Left renal cortex interstitium (tissue), 4 donors: ENCODE measurements at places on chromosomes 5 and 9. TPM values are rescaled to one million over a fixed set of nuclear protein-coding genes. Genes with fewer than 3 reads are reported as not detected.

CDKN2B gene
- 0.72 TPM for polyA plus RNA-seq

PCDHGA11 gene
- 5.6 TPM for polyA plus RNA-seq

TRIM52 gene
- 40.9 TPM for polyA plus RNA-seq

ZDHHC11B gene
- polyA plus RNA-seq = 5.2 TPM

MRRF gene
- polyA plus RNA-seq = 47.0 TPM

ANKRD20A1 gene
- polyA plus RNA-seq = 3.7 TPM

TSSK1B gene
- not detected for polyA plus RNA-seq

SPINK13 gene
- polyA plus RNA-seq = 0.23 TPM

KIAA0825 gene
- polyA plus RNA-seq = 4.3 TPM

BAAT gene
- polyA plus RNA-seq = 0.68 TPM

MYO10 gene
- polyA plus RNA-seq = 45.4 TPM

GABRP gene
- 3.6 TPM for polyA plus RNA-seq

INSL4 gene
- polyA plus RNA-seq = not detected

ACTL7B gene
- polyA plus RNA-seq = not detected

PSAT1 gene
- polyA plus RNA-seq = 63.1 TPM

STKLD1 gene
- 6.2 TPM for polyA plus RNA-seq

SLCO6A1 gene
- 0.16 TPM for polyA plus RNA-seq

C5orf52 gene
- not detected for polyA plus RNA-seq

FIBCD1 gene
- polyA plus RNA-seq = 0.44 TPM

PRUNE2 gene
- 9.0 TPM for polyA plus RNA-seq

GRCh38 chr9:87592554-87593358, 95.1 kb downstream of the DAPK1 start:
- DNase-seq = no peak

- no peak for DNase-seq
Measured at GRCh38 chr9:98168941-98169488, 23.4 kb downstream of the CORO2A start.

GRCh38 chr5:173477345-173478040, 139.0 kb downstream of the BOD1 start:
- no peak for DNase-seq

GRCh38 chr9:117411547-117411946, 3.3 kb downstream of the ASTN2 start:
- DNase-seq = no peak

- DNase-seq = no peak
Measured at GRCh38 chr5:33892620-33893137, 889 bp upstream of the ADAMTS12 start.

GRCh38 chr9:131731237-131731636, 8.6 kb downstream of the RAPGEF1 start:
- DNase-seq = no peak

DNA sequence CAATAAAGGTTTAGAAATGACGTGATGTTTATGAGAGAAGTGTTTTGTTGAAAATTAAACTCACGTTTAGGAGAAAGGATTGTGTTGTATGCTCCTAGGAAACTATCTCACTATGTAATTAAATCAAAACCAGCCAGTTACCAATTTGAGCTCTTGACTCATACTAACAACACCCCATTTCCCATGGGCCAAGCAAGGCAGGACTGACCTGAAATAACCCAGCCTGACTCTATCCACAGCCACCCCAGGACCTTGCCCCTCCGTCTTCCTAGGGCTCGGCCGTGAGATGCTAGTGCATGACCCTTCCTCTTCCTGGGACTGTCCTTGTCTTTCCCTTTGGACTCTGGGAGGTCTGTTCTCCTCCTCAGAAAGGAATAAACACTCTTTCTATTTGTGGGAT, 16.4 kb downstream of the TLR4 start:
- no peak for DNase-seq

- DNase-seq = no peak
Measured at GRCh38 chr9:88831713-88832407, 159.4 kb upstream of the S1PR3 start.

GRCh38 chr5:135577421-135577820, 1.4 kb downstream of the CXCL14 start:
- no peak for DNase-seq

- DNase-seq = no peak
Measured at GRCh38 chr9:93819905-93820304, 135.2 kb downstream of the BARX1 start.

DNA sequence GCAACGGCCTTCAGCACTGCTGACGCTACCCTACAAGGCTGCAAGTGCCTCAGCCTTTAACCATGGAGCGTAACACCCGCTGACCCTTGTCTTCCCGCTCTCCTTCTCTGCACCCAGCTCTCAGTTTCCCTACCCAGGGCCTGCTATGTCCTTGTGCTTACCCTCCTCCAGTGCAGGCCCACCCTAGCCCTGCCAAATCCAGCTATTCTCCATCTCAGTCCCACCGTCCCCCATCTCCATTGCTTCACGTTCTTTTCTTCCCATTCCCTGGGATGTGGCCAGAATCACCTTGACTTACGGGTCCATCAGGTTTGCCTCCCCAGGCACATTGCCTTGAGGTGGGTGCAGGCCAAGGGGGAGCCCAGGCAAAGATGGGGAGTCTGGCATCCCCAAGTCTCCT, 91.2 kb downstream of the PAX5 start:
- DNase-seq = no peak

GRCh38 chr9:86926145-86926544, 21.2 kb downstream of the GAS1 start:
- no peak for DNase-seq

GRCh38 chr5:100860407-100860806, 42.7 kb downstream of the ST8SIA4 start:
- no peak for DNase-seq

DNA sequence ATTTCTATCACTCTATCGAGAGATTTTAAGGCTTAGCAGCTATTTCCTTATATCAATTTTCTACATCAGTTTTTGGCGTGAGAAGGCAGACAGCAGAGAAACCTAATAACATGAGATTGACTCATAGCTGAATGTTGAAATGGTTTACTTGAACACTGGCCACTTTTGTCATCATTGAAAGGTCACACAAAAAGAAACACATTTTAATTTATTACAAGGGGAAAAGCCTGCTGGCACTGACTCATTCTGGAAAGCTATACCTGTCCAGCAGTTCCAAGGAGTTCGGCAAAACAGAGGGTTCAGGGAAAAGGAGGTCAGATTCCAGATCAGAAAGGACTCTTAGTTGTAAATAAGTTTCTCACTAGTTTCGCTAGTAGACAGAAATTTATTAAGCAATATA, 566.4 kb downstream of the DNAH5 start:
- no peak for DNase-seq

DNA sequence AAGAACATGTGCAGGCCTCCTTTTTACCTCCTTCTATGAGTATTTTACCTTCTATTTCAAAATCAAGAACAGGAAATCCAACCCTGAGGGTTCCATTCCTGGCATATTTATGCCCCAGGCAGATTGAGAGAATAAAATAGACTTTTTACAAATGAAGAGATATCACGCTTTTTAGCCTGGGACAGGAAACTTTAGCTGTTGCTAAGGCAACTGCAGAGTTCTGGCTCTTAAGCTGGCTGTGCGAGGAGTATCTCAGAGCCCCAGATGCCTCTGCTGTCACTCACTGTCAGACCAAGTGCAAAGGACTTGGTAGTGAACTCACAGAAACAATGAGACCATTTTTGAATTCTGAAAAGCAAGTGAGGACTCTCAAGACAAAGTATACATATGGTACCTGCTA, 69.5 kb upstream of the HSPB3 start:
- DNase-seq = no peak

DNA sequence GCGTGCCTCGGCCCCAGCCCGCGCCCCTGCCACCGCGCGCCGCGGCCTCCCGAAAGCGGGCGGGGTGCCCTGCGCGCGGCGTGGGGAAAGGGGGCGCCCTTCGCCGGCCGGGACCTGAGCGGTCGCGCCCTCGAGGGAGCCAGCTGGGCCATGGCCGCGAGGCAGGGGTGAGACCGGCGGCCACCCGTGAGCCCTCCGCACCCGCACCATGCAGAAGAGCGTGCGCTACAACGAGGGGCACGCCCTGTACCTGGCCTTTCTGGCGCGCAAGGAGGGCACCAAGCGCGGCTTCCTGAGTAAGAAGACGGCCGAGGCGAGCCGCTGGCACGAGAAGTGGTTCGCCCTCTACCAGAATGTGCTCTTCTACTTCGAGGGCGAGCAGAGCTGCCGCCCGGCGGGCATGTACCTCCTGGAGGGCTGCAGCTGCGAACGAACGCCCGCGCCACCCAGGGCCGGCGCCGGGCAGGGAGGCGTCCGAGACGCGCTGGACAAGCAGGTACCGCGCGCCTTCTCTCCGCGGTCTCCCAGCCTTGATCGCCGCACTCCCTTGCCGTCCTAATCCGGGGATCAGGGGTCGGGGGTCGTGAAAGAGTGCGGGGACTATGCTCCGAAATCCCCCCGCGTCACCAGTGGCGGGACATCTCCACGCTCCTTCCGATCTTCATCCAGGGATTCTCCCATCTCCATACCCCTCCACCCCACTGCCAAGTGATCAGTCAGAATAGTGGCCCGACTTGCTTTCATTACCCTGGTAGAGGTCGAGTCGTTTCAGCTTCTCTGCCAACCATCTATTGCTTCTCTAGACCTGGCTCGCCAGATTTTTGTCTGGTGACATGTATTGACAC, 590 bp downstream of the RASGRF2 start:
- no peak for DNase-seq

DNA sequence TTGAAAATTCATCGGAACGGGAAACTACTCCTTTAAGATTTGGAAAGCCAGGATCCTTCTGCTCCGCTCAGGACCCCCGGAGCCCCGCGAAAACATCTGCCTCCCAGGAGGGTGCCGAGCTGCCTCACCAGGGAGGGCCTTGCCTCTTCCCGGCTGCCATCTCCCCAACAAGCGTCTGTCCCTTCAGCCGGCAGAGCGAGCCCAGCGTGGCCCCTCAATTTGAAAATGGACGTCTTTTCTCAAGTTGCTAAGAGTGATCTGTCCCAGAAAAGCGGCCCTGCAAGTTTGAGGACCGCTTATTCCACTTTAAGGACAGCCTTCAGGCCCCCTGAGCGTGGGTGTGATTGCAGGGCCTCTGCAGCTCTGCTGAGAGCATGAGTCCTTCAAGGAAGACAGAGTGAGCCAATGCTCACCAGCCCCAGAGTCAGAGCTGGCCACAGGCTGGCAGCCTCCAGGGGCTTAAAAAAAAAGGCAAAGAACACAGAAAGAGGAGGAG, 101.3 kb downstream of the PHF2 start:
- DNase-seq = no peak

DNA sequence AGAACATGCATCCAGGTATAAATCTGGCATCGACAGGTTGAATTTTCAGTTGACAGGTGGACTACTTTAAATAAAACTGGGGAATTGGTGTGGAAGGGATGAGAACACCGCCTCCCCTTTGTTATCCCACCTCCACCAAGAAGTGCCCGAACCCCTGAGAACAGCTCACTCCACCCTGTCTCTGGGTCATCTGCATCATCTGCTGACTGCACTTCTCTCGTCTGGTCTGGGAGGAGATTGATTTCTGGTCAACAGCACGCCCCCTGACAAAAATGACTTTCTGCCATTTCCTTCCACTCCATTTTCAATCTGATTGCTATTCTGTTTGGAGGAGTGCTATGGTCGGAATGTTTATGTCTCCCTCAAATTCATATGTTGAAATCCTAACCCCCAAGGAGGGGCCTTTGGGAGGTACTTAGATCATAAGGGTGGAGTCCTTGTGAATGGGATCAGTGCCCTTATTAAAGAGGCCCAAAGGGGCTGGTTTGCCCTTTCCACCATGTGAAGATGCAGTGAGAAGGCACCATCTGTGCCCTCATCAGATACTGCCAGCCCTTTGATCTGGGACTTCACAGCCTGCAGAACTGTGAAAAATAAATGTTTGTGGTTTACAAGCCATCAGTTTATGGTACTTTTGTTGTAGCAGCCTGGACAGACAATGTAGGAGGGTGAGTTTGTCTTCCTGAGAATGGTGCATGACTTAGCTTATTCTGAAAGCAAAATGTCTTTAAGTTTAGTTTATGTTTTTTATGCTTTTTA, 145.7 kb downstream of the EGFLAM start:
- no peak for DNase-seq

DNA sequence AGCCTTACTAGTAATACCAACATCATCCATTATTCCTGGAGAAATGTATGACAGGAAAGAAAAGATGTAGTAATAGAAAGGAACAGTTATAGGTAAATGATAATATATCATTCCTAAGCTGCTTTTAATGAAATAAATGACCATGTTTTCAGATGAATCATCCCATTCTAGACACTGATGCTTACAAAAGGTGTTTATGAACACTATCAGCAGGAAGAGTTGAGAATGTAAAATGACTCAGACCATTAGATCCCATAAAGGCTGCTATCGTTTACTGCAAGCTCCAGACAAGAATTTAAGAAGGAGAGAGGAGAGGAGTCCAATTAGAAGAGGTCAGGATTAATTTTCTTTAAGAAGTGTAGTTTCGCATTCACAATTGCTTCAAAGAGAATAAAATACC, 1033.5 kb downstream of the EFNA5 start:
- no peak for DNase-seq

DNA sequence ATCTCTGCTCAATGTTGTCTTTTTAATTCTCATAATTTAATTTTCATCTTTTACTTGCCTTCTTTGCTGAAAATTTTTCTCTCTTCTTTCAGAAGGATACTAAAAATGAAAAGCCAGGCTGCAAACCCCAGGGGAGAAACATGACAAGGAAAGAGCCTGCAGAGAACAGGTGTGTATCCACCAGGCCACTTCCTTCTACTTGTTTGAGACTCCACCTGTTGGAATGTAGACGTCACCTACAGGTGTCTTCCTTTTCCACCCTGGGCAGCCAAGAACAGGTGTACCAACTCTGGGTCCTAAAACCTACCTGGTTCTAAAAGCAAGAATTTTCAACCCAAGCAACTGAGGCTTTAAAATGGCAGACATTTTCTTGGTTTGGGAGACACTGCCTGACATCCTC, 166.8 kb downstream of the ATP10B start:
- no peak for DNase-seq

- no peak for DNase-seq
Measured at GRCh38 chr5:119218830-119219782, 136.7 kb upstream of the TNFAIP8 start.
